Activated CD8-positive, alpha-beta memory T cell treated with anti-CD3 and anti-CD28 coated beads for 48 hours (primary cell): ENCODE measurements at places on chromosomes 1 and 21.

- DNase-seq: no peak
Observed at GRCh38 chr1:174535207-174535606, 87.4 kb downstream of the GPR52 start.

- no peak for DNase-seq
Observed at GRCh38 chr1:25435397-25436108, 4.9 kb downstream of the MACO1 start.

DNA sequence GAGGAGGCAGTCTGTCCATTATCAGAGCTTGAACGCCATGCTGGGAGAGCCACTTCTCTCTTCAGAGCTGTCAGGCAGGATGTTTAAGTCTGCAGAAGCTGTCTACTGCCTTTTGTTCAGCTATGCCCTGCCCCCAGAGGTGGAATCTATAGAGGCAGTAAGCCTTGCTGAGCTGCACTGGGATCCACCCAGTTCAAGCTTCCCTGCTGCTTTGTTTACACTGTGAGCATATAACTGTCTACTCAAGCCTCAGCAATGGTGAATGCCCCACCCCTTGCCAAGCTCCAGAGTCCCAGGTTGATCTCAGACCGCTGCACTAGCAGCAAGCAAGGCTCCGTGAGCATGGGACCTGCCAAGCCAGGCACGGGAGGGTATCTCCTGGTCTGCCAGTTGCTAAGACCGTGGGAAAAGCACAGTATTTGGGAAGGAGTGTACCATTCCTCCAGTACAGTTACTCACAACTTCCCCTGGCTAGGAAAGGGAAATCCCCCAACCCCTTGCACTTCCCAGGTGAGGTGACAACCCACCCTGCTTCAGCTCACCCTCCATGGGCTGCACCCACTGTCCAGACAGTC is 32.5 kb downstream of the RGS13 start:
- no peak for DNase-seq

GRCh38 chr1:111856411-111857185 is 100.9 kb downstream of the DDX20 start:
- DNase-seq: no peak

- DNase-seq: no peak
Observed at GRCh38 chr1:116735246-116735645, 19.0 kb upstream of the CD2 start.

- no peak for DNase-seq
Observed at GRCh38 chr1:222880587-222880986, 65.7 kb downstream of the DISP1 start.

GRCh38 chr1:88488237-88488636 is 195.8 kb upstream of the PKN2 start:
- DNase-seq: no peak

DNA sequence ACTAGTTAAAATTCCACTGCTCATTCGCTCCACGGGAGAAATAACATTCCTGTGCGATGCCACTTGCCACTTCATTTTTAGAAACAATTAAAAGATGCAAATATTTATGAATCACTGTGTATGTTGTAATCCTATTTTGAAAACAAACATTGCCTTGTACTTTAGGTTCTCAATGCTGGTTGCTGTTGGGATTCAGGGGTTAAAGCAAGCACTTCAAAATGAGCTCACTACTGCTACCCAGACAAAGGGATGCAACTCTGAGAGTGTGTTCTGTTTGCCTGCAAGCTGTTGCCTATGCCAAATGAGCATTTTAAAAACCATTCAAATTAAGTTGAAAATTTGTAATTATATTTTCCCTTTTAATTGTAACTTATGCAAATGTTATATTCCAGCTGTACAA is 87.5 kb downstream of the RWDD3 start:
- no peak for DNase-seq

GRCh38 chr1:98661544-98662355 is at the start of gene SNX7:
Gene SNX7 (plus strand): TSS chr1:98661721. CDS start chr1:98661732, 11 bp downstream.
- no peak for DNase-seq

- DNase-seq: no peak
Observed at GRCh38 chr1:167090314-167090942, at the start of gene GPA33. Gene GPA33 (minus strand): TSS chr1:167090377. CDS start chr1:167090287, 90 bp downstream.

DNA sequence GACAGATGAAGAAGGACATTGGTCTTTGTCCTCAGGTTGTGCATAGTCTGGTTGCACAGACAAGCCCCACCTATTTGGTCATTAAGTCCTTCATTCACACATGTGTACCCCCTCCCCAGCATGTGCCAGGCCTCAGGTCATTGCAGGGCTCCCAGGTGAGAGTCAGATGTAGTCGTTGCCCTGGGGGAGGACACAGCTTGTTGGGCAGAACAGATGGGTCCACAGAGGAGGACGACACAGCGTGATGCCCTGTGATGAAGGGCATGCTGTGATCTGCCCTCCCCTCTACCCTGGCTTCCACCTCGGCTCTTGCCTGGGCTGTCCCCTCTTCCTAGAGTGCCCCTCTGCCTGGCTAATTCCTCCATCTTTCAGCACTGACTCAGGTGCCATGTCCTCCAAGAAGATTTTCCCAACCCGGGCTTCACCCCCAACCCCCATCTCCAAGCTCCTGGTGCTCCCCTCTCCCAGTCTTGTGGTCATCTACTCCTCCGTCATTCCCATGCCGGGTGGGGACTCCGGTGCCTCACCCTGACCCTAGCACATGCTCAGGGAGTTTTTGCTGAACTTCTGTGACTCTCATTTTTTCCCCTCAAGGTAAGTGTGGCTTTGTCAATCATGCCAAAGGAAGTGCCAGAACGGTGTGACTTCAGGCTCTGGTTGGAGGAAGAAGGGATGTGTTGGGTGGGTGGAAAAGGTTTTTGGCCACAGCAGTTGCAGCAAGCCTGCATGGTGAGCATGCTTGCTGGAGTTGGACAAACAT is 220.5 kb downstream of the FOXD2 start:
- DNase-seq: no peak

DNA sequence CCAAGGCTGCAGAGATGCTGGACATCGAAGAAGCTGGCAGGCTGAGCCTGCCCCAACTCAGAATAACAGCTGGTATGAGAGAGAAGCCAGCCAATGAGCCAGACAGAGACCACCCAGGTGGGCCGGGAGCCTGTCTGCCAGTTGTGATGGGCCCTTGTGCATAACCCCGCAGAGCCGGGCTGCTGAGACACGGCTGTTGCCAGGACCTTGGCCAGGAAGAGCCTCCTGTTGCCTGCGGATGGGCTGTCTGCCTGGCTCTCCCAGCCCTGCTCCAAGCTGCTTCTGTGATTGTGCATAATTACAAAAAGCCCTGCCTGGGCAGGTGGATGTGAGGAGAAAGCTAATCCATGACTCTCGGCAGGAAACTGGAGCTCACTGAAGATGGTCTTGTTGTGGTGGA is 126.5 kb downstream of the CAPN8 start:
- no peak for DNase-seq

GRCh38 chr21:28704746-28705145 is 287.9 kb downstream of the LTN1 start:
- DNase-seq: no peak

GRCh38 chr1:85320371-85321131 is 44.1 kb upstream of the BCL10 start:
- no peak for DNase-seq

- no peak for DNase-seq
Observed at GRCh38 chr1:84363622-84364021, 34.7 kb upstream of the DNASE2B start.

DNA sequence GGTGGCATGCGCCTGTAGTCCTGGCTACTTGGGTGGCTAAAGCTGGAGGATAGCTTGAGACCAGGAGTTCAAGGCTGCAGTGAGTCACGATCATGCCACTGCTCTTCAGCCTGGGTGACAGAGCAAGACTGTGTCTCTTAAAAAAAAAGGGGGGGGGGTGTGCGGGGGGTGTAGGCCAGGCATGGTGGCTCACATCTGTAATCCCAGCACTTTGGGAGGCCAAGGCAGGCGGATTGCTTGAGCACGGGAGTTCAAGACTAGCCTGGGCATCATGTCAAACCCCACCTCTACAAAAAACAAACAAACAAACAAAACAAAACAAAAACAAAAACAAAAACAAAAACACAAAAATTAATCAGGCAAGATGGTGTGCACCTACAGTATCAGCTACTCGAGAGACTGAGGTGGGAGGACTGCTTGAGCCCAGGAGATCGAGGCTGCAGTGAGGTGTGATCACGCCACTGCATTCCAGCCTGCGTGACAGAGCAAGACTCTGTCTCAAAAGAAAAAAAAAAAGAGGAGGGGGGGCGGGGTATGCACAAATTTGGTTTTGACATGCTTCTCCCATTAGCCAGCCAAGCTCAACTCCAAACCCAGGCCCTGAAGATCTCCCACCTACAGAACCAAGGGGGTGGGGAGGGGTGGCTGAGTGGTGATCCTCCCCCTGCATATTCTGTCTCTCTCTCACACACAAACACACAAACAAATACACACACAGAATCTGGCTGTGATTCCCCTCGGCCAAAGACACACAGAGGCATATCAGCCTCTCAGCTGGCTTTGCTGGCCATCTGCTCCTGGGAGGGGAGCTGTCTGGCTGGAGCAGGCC is 3.1 kb downstream of the PTAFR start:
- DNase-seq: no peak
